Stimulated activated CD8-positive, alpha-beta memory T cell treated with anti-CD3 and anti-CD28 coated beads, Interleukin-7, amount 100 ng/mL, for 1 hour (primary cell): ENCODE measurements at places on chromosomes 7 and 10.
A peak's percentile ranks its signal among the peaks of the same experiment; 100 is the strongest.

- DNase-seq, result no peak
These were observed 42.1 kb upstream of the PCBD1 start for GRCh38 chr10:70930263-70931000.

GRCh38 chr10:6269953-6270867 lies 67.5 kb downstream of the PFKFB3 start:
- DNase-seq, result peak; percentile 37

GRCh38 chr7:27198871-27199801 lies 755 bp downstream of the HOXA13 start:
- DNase-seq, result no peak

- DNase-seq, result no peak
These were observed 521.5 kb downstream of the PTPRN2 start for GRCh38 chr7:158066085-158066484.

DNA sequence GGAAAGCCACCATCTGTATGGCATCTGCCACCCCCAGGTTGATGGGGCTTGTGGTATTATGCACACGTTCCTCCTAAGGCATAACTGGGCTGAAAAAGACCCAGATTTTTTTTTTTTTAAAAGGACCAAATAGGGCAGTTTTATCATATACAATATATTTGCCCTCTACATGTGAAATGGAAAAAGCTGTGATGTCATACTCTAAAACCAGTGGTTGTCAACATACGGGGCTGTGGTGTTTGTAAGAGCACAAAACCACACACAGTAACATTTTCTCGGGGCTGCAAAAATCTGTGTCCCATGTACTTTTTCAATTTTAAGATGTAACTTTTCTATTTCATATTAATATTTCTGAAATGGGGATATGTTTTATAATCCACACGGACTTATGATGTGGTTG lies 34.9 kb downstream of the FAM171A1 start:
- DNase-seq, result no peak

DNA sequence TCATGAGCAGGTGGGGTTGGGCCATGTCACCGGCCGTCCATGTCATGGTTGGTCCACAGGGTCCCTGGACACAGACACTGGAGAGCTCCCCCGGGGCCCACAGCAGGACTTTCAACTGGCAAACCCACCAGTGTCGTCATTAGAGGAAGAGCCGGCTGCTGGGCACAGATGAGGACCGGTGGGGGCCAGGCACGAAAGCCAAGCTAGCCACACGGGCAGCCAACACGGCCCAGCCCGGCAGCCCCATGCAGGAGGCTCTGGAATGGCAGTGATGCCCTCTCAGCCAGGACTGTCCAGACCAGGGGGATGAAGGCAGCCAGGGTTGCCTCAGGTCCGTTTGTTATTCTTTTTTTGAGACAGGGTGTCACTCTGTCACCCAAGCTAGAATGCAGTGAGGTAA lies 21.1 kb upstream of the UNCX start:
- DNase-seq, result no peak

- DNase-seq, result no peak
These were observed 5.7 kb upstream of the PIP start for GRCh38 chr7:143126146-143126545.

GRCh38 chr7:147525325-147525724 lies 1065.2 kb upstream of the C7orf33 start:
- DNase-seq, result no peak

DNA sequence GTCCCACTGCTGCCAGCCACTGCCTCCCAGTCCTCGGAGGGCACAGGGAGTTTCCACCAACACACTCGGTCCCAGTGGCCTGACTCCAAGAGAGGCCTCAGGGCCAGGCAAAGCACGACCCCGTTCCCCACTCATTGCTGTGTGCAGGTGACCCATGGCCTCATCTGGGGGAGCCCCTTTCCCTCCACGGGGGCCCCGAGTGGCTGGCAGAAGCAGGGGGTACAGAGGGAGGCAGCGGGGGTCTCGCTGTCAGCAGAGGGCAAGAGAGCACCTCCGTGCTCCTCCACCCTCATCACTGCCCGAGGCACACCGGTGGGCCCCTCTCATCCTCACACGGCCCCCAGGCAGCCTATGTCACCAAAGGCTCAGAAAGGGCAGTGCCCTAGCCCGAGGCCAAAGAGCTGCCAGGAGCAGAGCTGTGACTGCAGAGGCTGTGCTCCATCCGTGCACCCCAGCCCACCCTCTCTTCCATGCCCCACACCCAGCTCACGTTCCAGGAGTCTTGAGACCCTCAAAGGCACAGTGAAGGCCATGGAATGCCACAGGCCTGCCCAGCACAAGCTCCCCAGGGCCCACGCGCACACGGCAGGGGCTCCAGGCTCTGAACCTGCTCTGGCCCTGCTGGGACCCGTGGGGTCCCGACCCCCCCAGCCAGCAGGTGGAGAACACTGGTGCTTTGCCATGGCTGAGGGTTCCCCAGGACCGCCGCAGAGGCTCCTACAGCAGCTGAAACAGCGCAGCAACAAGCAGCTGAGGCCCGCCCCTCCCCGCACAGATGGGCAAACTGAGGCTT lies 25.9 kb downstream of the MICALL2 start:
- DNase-seq, result no peak
